ENCODE measurements at places on chromosomes 1 and 21. TPM values are rescaled to one million over a fixed set of nuclear protein-coding genes. Genes with fewer than 3 reads are reported as not detected.

- H3K4me1 ChIP-seq = peaks cover 12% of the 10 kb centered on the region
- DNase-seq = no peak
- H3K27ac ChIP-seq = peak overlapping the region; percentile 31
- peaks cover 13% of the 10 kb centered on the region for H3K36me3 ChIP-seq
- no peaks in the 10 kb centered on the region for H3K27me3 ChIP-seq
Measured at GRCh38 chr21:43758111-43758641, 17.9 kb downstream of the CSTB start.

DNA sequence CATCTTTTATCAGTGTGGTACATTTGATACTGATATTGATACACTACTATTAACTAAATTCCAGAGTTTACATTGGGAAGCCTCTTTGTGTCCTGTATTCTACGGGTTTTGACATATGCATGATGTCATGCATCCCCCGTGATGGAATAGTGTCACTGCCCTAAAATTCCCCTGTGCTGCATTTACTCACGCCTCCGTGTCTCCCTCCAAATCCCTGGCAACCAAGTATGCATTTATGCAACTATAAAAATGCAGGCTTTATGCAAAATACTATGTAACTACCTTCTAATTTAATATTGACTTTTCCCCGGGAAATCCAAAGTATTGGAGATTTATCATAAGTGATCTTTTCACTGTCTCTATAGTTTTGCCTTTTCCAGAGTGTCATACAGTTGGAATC, 453.7 kb upstream of the RUNX1 start:
- H3K27me3 ChIP-seq = no peaks in the 10 kb centered on the region
- H3K4me3 ChIP-seq = no peak overlapping the region
- no peak for DNase-seq
- no peak overlapping the region for H3K27ac ChIP-seq
- H3K36me3 ChIP-seq = no peaks in the 10 kb centered on the region

Gene CD52
- total RNA-seq = 1.7 TPM

Gene FLG
- total RNA-seq = not detected

Gene TFF2
- total RNA-seq = not detected

All from liver (tissue), 10 donors.